ENCODE measurements at places on chromosomes 3 and 15. TPM values are rescaled to one million over a fixed set of nuclear protein-coding genes. Genes with fewer than 3 reads are reported as not detected.

Gene SUSD5
- total RNA-seq = 12.1 TPM

Gene PIGZ
- 17.0 TPM for total RNA-seq

Gene CCR2
- total RNA-seq = not detected

Gene PODXL2
- total RNA-seq = 83.9 TPM

Gene BUB1B
- 1.9 TPM for total RNA-seq

Gene WNT5A
- 8.4 TPM for total RNA-seq
